Hematopoietic multipotent progenitor cell treated with erythropoietin and hydrocortisone succinate and interleukin-3 and kit ligand, for 6 days (in vitro differentiated cells): ENCODE measurements at places on chromosomes 6 and 20.
A peak's percentile ranks its signal among the peaks of the same experiment; 100 is the strongest.

DNA sequence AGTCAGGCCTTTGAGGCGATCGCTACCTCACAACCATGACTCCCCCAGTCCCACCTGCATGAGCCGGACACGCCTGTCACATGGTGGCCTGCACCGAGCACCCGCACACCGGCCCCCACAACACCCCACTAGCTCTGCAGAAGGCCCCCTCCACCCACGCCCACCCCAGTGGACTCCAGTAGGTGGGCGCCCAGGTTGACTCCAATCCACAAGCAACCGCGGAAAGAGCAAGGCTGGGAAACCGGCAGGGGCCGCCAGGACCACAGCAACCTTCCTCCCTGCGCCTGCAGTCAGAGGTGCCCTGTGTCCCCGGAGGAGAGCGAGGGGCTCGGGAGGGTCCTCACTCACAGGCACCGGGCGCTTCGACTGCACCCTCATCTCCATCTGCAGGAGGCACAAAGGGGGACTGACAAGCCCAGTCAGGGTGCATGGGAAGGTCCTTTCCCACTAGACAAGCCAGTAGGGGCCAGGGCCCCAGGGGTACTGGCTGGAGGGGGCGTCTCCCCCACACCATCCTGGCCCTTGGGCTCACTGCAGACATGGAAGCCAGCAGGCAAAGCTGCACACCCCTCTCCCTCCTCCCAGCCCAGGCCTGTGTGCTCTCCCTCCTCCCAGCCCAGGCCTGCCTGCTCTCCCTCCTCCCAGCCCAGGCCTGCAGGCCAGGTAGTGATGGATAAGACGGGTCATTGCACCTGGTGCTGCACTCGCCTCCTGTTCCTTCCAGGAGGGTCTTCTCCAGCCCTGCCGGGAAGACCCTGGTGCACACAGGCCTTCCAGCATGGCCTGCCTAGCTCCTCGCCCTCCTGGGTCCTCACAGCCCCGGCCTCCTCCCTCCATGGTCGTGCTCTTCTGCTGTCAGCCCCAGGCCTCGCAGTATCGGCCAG lies 137.2 kb downstream of the DLL1 start:
- DNase-seq: no peak

DNA sequence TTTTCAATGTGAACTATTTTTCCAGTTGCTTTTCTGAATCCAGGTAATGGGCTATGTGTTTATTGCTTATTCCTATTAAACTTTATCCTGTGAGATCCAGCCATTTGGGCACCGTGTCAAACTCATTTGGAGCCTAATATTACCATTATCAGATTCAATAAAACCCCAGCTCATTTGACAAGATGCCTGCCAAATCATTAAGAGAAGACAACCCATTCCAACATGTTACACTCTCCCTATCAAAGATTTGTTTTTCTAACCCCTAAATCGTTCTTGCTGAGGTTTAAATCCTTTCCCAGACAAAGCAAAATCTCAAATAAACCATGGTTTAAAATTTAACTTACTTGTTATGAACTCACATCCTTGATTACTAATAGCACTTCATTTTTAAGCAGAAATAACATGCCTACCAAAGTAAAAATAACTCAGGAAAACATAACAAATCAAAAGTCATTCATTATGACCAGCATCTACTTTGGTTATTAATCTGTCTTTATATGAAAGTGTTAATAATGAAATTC lies 130.0 kb upstream of the TCF21 start:
- DNase-seq: no peak

DNA sequence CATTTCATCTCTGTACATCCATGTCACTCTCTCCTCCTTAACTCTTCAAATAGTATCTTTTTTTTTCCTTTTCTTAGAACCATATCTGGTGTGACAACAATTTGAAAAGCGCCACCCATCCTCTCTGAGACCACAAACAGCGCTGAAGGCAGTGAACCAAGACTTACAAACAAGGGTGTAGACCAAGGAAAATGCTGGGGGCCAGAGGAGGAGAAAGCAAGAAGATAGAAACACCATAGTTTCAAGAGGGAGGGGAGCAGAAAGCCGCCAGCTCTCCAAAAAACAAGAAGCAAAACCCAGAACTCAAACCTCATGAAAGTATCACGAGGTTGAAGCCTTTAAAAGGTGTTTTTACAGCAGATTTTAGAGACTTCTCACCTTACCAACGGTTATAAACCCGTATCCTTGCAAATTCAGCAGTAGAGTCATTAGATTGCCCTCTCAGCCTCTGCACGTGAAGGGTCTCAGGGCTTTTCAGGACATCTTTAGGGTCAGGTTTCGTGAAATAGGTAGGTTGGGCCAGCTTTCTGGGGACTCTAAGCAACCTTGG lies 13.3 kb upstream of the RIPOR2 start:
- DNase-seq: peak; percentile 54

DNA sequence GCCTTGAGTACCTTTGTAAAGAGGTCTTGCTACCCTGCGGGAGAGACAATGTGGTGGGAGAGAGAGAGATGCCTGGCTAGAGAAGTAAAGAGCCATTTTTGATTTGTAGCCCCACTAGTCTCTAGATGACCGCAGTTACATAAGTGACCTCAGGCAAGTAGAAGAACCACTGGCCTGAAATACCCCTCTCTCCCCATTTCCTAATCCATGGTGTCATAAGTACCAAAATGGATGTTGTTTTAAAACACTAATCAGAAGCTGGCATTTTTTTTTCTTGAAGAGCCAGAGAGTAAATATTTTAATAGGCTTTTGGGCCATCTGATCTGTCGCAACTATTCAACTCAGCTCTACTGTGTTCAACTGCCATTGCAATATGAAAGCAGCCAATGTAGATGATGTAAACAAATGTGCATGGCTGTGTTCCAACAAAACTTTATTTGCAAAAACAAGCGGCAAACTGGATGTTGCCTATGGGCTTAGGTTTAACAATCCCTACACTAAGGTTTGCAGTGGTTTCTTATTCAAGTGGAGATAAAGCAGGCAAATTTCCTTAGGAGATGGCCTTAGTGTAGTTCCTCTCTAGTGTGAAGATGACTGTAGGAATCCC lies 36.5 kb downstream of the RARS2 start:
- DNase-seq: no peak

DNA sequence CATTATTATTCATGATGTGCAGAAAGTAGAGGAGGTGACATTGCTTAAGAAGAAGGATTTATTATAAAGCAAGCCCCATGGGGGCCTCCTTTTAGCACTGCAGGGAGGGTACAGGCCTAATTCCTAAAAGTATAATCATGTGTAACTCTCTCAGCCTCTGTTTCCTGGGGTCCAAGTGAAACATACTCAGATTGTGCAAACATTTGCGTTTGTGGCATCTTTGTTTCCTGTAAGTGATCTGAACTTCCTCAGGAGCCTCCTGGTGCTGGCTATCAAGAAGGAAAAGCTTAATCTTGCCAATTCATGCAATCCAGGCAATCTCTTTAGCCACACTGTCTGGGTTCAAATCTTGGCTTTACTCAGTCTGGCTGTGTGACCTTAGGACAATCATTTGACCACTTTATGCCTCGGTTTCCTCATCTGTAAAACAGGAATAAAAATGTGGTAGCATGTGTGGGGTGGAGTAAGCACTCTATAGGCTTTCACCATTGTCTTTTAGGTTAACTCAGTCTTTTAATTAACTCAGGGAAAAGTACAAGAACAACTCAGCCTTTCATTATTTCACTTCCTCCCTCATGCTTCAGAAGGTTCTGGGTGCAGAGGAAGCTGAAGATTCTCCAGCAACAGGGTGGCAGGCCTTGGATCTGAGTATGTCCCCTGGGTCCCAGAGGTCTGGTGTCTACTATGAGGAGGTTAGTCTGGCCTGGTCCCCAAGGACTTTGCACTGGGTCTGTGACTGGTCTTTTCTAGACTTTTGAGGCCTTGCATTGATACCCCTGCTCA lies 831 bp upstream of the SIRPB2 start:
- no peak for DNase-seq

DNA sequence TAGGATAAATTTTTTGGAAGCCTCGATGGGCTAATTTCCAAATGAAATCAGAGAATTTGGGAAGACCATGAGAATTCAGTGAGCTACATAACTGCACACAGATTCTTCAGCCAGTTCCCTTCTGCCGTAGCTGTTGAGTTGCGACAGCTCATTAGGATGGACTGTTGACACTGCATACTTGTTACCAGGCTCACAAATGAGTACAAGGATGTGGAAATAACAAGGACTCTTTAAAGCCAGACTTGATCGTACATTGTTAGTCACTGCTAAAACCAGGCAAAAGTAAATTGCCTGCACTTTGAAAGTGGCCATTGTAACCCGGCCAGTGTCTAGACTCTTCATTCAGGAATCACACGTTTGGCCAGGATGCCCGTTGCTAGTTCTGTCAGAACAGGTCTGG lies 37.0 kb downstream of the NDUFAF5 start:
- DNase-seq: peak; percentile 12

DNA sequence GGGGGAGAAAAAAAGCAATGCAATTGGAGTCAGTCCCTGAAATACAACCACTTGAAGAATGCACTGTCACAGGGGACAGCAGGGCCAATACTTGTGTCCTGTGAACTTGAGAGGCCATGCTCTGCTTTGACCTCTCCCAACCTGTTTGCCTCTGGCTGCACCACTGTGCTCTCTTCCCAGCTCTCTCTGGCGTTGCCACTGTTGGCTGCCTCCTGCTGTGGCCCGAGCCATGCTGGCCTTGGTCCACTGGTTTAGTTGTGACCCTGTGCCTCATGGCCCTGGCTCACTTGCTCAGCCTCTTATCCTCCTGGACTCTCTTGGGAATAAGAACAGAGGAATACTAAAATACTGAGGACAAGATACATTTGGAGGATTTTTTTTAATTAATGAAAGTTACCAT lies 14.5 kb upstream of the FBXO30 start:
- no peak for DNase-seq

GRCh38 chr20:62742979-62743776 lies 34.5 kb downstream of the NTSR1 start:
- DNase-seq: no peak

DNA sequence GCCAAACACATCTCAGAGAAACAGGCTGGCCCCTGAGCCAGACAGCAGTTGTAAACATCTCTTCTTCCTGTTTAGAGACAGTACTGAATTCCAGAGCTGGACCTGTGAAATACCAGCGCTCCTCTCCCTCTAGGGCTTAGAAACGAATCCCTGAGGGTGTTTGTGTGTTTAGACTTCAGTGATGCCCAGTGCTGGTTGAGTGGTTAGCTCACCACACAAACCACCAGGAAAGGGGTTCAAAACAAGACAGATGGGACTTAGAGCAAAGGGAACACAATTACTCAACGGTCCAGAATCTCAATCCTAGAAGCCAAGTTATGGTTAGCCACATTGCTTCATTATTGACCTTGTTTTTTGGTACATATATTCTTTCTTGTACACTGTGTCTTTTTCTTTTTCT lies 108.7 kb upstream of the TMEM170B start:
- DNase-seq: no peak

GRCh38 chr6:43827898-43828297 lies 57.9 kb downstream of the VEGFA start:
- no peak for DNase-seq

- peak; percentile 94 for DNase-seq
Measured at GRCh38 chr20:3744806-3745685, 12.6 kb downstream of the HSPA12B start.

DNA sequence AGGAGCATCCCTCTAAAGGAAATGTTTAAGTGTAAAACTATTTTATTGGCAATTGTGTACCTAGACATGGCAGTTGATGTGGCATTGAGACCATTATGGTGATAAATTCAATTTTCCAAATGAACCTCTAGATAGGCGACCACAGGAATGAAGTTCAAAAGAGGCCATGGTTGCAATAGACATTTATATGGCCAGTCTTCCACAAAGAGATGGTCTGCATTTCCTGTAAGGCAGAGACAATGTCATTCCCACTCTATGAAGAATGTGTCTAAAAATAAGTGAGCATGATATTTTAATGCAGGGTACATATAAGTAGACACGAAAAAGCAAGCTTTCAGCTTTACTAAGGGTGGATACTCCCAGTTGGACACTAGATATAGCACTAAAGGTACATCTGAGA lies 40.9 kb downstream of the THEMIS start:
- DNase-seq: no peak

DNA sequence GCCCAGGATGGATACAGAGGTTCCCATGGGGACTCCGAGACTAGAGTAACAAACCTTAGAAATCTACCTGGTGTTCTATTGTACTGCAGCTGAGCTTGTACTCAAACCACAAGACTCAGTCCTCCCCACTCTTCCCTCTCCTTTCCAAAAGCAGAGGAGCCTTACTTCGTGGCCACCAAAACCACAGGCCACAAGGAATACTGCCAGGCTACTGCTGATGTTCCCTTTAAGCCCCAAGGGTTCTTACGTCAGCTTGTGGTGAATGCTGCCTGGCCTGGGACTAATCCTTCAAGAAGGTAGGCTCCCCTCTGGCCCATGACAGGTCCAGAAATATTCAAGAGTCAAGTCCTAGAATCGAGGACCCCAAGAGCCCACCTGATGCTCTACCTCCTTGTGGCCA lies 10.5 kb upstream of the DEFB128 start:
- no peak for DNase-seq

DNA sequence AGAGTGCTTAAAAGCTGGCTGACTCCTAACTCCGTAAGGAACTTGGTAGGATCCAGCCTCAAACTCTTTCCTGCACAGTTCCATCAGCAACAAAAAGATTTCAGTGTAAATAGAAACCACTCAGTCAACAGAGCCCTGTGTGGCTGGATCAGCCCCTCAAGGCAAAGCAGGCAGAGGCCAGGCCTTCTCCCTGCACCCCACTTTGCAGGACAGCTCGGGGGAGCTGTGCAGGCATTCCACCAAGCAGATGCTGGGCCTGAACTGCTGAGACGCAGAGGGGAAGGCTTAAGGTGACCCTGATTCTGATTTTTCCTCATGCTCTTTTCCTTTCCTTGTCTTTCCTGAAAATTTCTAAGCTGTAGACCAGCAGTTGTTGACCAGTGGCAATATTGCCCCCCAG lies 91.5 kb downstream of the NFATC2 start:
- DNase-seq: no peak

DNA sequence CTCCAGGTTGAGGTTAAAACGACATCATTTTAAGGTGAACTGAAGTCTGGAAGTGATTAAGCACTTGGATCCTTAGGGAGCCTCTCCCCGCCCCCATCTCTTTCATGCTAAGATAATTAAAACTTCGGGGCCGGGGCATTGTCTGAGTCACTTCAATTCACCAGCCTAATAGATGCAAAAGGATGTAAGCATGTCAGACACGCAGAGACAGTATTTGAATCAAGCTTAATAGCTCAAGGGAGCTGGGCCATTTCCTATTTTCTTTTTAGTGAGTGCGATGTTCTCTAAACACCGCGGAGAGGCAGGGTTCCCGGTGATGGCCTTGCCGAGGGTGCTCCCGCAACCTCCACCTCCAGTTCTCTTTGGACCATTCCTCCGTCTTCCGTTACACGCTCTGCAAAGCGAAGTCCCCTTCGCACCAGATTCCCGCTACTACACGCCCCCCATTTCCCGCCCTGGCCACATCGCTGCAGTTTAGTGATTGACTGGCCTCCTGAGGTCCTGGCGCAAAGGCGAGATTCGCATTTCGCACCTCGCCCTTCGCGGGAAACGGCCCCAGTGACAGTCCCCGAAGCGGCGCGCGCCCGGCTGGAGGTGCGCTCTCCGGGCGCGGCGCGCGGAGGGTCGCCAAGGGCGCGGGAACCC lies 516 bp upstream of the IRF4 start:
- DNase-seq: peak; percentile 22
